ENCODE measurements at places on chromosomes 2 and 18.

- DNase-seq: no peak
Observed at GRCh38 chr18:68035774-68036522, 519.4 kb upstream of the DSEL start.

- no peak for DNase-seq
Observed at GRCh38 chr2:144333143-144333555, 186.8 kb downstream of the ZEB2 start.

- DNase-seq: no peak
Observed at GRCh38 chr2:29628862-29629261, 292.5 kb downstream of the ALK start.

- no peak for DNase-seq
Observed at GRCh38 chr2:70192516-70192915, 1.7 kb upstream of the C2orf42 start.

GRCh38 chr18:46950064-46950656, 32.8 kb downstream of the KATNAL2 start:
- DNase-seq: no peak

- DNase-seq: no peak
Observed at GRCh38 chr18:26215247-26215970, 10.8 kb upstream of the TAF4B start.
